ENCODE measurements at places on chromosomes 16 and 17.

DNA sequence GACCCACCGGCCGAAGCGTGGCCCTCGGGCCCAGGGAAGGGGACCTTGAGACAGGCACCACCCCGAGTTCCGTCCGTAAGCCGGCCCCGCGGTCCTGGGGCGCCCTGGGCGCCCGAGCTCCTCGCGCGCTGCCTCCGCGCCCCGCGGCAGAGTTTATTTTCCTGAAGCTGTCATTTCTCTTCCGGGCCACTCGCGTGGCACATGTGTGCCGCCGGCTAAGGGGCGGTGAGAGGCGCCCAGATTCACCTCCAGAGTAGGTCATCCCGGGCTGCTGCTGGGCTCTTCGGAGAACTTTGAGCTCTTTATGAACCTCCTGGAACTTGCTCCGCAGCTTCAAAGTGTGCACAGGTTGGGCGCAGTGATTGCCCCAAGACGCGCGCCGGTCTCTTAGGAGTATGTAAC lies 489 bp downstream of the ZC3H18 start:
- peak overlapping the region; percentile 95 for H3K4me3 ChIP-seq
- peaks cover 3% of the 10 kb centered on the region for H3K27me3 ChIP-seq
- H3K36me3 ChIP-seq: no peaks in the 10 kb centered on the region
- peak overlapping the region; percentile 67 for H3K27ac ChIP-seq
- H3K4me1 ChIP-seq: peaks cover 33% of the 10 kb centered on the region

- no peak for DNase-seq
- no peaks in the 10 kb centered on the region for H3K36me3 ChIP-seq
- H3K4me1 ChIP-seq: no peaks in the 10 kb centered on the region
Observed at GRCh38 chr17:48254896-48255295, 147.3 kb downstream of the SNX11 start.

- peaks cover 12% of the 10 kb centered on the region for H3K27me3 ChIP-seq
- H3K27ac ChIP-seq: no peak overlapping the region
- peaks cover 13% of the 10 kb centered on the region for H3K4me1 ChIP-seq
- H3K36me3 ChIP-seq: no peaks in the 10 kb centered on the region
Observed at GRCh38 chr16:1980030-1980769, 1.1 kb downstream of the NOXO1 start.

- no peak for DNase-seq
- peaks cover 8% of the 10 kb centered on the region for H3K36me3 ChIP-seq
- H3K27me3 ChIP-seq: peaks cover 8% of the 10 kb centered on the region
- H3K27ac ChIP-seq: peak overlapping the region; percentile 83
Observed at GRCh38 chr16:4695473-4696171, 2.3 kb downstream of the NUDT16L1 start.

DNA sequence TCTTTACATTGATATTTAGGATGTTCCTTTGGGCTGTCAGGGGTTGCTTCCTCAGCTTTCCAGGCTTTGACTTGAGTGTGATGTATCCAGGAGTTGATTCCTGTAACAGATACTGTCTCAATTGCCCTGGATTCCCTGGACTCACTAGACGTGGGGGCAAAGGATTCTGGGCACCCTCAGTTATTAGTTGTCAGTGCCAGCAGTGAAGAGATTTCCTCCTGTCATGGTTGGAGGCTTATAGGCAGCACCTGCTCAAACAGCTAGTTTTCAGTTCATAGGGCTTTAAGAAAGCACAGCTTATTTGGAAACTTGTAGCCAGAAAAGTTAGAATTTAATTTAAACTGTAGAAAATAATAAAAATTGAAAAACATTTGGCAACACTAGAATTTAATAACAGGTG lies 9.5 kb upstream of the B4GALNT2 start:
- peaks cover 11% of the 10 kb centered on the region for H3K36me3 ChIP-seq
- H3K4me3 ChIP-seq: no peak overlapping the region

- no peaks in the 10 kb centered on the region for H3K36me3 ChIP-seq
- no peaks in the 10 kb centered on the region for H3K4me1 ChIP-seq
- no peak overlapping the region for H3K27ac ChIP-seq
- DNase-seq: no peak
Observed at GRCh38 chr16:1432388-1433262, 1.7 kb downstream of the PERCC1 start.

GRCh38 chr17:6551869-6552531 lies 4.4 kb downstream of the PITPNM3 start:
- peaks cover 43% of the 10 kb centered on the region for H3K27me3 ChIP-seq
- no peaks in the 10 kb centered on the region for H3K36me3 ChIP-seq
- H3K27ac ChIP-seq: no peak overlapping the region
- H3K4me3 ChIP-seq: no peak overlapping the region

GRCh38 chr16:24191876-24192402 lies 64.2 kb upstream of the CACNG3 start:
- H3K27me3 ChIP-seq: no peaks in the 10 kb centered on the region
- no peaks in the 10 kb centered on the region for H3K36me3 ChIP-seq
- no peak for DNase-seq
- no peak overlapping the region for H3K27ac ChIP-seq

DNA sequence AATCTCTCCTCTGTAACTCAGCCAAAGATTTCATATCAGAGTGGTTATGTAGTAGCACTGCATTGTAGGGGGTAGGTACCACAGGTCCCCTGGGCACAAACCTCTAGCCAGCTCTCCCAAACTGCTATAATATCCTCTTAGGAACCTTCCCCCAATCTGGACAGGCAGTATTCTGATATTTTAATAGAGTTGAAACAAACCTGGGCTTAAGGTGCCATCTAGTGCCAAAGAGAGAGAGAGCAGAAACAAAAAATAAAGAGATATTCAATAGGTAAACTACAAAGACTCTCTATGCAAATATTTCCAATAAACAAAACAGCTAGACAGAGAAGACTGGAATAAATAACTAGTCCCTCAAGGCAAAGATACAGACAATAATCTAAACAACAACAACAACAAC lies 1070.0 kb downstream of the CDH11 start:
- H3K4me3 ChIP-seq: no peak overlapping the region
- H3K36me3 ChIP-seq: no peaks in the 10 kb centered on the region
- no peak overlapping the region for H3K27ac ChIP-seq
- no peaks in the 10 kb centered on the region for H3K27me3 ChIP-seq
- H3K4me1 ChIP-seq: no peaks in the 10 kb centered on the region

GRCh38 chr17:80961541-80962330 lies 29.9 kb upstream of the CHMP6 start:
- H3K27ac ChIP-seq: no peak overlapping the region
- H3K4me1 ChIP-seq: peaks cover 9% of the 10 kb centered on the region
- peaks cover 13% of the 10 kb centered on the region for H3K36me3 ChIP-seq

DNA sequence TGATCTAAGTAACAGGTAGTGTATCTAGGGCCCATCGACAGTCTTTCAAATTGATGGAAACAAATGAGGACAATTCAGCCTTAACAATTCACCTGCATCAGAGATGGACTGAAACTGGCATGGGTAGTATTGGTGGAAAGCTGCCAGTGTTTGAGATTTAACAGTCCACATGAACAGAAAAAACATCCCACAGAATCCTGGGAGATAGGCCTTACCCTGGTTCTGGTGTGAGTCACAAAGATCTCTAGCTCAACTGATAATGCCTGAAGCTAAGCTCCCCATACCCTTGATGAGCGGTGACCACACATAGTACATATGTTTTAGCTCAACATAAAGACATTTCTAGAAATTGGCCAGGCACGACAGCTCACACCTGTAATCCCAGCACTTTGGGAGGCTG lies 21.9 kb downstream of the CRK start:
- no peak overlapping the region for H3K4me3 ChIP-seq
- peak; percentile 33 for DNase-seq
- peaks cover 4% of the 10 kb centered on the region for H3K27me3 ChIP-seq
- peaks cover 41% of the 10 kb centered on the region for H3K36me3 ChIP-seq
- H3K27ac ChIP-seq: 0 out of 2 replicates have a peak overlapping the region, but pooled peaks have one; percentile 26
- H3K4me1 ChIP-seq: peaks cover 50% of the 10 kb centered on the region

DNA sequence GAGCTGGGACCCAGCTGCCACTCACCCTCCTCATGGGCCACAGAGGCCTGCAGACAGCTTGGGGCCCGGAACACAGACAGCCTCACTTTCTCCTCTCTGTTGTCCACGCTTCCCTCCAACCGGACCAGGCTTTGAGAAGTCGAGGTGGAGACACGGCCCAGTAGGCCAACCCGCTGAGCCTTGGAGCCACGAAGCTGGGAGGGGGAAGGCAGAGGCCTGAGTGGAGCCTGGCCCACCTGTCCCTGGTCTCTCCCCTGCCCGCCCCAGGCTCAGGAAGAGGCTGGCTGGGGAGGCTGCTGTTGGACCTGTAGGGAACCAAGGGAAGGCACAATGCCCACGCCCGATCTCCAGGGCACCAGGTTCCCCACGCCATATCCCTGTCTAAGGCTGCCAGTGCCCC lies 48.1 kb downstream of the RMI2 start:
- H3K4me1 ChIP-seq: peaks cover 5% of the 10 kb centered on the region
- H3K36me3 ChIP-seq: no peaks in the 10 kb centered on the region
- DNase-seq: no peak

GRCh38 chr16:89565256-89565505 lies 4.7 kb downstream of the RPL13 start:
- peak overlapping the region; percentile 71 for H3K27ac ChIP-seq
- no peak for DNase-seq
- H3K4me3 ChIP-seq: peak overlapping the region; percentile 57
- peaks cover 44% of the 10 kb centered on the region for H3K4me1 ChIP-seq
- peaks cover 17% of the 10 kb centered on the region for H3K27me3 ChIP-seq

GRCh38 chr17:44785921-44786320 lies 27.1 kb downstream of the ADAM11 start:
- H3K36me3 ChIP-seq: no peaks in the 10 kb centered on the region
- H3K4me1 ChIP-seq: no peaks in the 10 kb centered on the region
- H3K27ac ChIP-seq: no peak overlapping the region
- DNase-seq: no peak

DNA sequence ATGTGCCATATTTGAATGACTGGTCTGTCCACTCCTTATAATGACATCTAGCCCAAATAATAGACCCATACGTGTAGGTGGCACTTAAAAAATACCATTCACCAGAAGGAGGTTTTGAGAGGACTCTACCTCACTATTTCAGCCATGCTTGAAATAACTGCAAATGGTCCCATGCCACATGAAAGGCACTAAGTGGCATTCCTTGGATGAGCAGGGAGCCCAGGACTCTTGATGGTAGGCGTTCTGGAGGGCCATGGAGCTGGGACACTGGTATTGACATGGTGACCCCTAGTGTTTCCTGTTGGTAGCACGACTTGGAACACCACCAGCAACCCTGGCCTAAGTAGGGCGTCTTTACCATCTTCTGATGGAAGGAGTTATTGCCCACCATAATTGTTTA lies 148.7 kb upstream of the ZFHX3 start:
- H3K36me3 ChIP-seq: no peaks in the 10 kb centered on the region
- no peak overlapping the region for H3K27ac ChIP-seq
- DNase-seq: peak; percentile 35
- peaks cover 29% of the 10 kb centered on the region for H3K4me1 ChIP-seq
- no peak overlapping the region for H3K4me3 ChIP-seq

- no peak overlapping the region for H3K27ac ChIP-seq
- H3K4me1 ChIP-seq: no peaks in the 10 kb centered on the region
- no peak for DNase-seq
- peaks cover 5% of the 10 kb centered on the region for H3K27me3 ChIP-seq
- no peak overlapping the region for H3K4me3 ChIP-seq
Observed at GRCh38 chr17:65487161-65487560, 74.3 kb downstream of the AXIN2 start.

DNA sequence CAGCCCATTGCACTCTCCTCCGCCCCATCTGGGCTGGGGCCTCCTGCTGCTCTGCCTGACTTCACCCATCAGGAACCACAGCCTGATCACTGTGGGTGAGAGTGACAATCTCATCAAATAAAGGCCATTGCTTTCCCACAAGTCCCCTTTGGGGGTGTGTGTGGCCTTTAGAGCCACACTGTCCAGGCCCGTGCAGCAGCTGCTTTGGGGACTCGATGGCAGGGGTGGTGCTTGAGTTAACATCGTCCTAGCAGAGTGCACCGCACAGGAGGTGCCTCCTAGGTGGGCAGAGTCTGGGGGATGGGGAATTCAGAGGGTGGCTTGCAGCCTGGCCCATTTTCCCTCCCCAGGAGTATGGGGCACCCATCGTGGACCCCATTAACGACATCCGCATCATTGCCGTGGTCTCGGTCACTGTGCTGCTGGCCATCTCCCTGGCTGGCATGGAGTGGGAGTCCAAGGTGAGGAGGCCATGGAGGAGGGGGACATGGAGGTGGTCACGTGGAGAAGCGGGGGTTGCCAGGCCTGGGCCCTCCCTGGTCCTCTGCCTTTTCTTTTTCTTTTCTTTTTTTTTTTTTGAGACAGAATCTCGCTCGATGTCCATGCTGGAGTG lies 5.4 kb downstream of the SLC12A3 start:
- H3K36me3 ChIP-seq: no peaks in the 10 kb centered on the region
- no peak for DNase-seq
- H3K27me3 ChIP-seq: peaks cover 1% of the 10 kb centered on the region
- H3K4me3 ChIP-seq: no peak overlapping the region
- H3K27ac ChIP-seq: no peak overlapping the region

DNA sequence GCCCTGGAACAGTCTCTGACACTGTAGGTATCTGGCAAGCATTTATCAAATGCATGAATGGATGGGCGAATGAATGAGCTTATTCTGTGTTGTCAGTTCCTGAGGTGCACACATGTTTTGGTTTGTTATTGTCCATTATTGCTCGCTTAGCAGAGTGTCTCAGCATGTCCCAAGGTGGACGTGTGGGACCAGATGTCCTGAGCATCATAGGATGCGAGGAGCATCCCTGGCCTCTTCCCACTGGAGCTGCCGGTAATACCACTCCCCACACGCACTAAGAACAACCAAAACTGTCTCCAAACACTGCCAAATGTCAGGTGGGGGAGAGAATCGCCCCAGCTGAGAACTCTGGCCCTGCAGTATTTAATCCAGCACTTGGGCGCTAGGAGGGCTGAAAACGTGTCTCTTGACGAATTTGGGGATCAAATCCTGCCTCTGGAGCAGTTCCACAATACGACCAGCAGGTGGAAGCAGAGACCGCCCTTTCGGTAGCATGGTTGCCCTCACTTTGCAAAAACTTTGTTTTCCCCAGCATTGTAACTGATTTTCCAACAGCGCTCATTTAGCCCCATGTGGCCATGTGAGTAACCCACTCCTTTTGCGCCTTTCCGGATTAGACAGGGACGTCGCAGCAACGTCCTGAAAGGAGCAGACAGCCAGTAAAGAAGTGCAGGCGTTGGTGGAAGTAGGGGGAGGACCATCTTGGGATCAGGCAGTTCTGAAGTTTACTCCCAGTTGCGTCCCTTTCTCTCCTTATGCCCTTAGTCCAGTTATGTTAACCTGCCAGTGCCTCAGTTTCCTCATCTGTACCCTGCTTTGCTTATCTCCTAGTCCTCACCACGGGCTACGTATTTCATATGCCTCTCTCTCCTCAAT lies 22.7 kb downstream of the TMEM114 start:
- H3K4me3 ChIP-seq: no peak overlapping the region
- peak overlapping the region; percentile 52 for H3K27ac ChIP-seq
- H3K4me1 ChIP-seq: peaks cover 24% of the 10 kb centered on the region

GRCh38 chr16:21722771-21723455 lies 59.1 kb downstream of the OTOA start:
- no peak for DNase-seq
- H3K36me3 ChIP-seq: no peaks in the 10 kb centered on the region
- no peak overlapping the region for H3K27ac ChIP-seq
- H3K27me3 ChIP-seq: peaks cover 27% of the 10 kb centered on the region

Measured in HFFc6 (cell line).